NCI-H1930 (cell line): ENCODE measurements at places on chromosomes 12 and 14.

GRCh38 chr12:2332236-2332635 is 279.4 kb downstream of the CACNA1C start:
- DNase-seq = no peak

DNA sequence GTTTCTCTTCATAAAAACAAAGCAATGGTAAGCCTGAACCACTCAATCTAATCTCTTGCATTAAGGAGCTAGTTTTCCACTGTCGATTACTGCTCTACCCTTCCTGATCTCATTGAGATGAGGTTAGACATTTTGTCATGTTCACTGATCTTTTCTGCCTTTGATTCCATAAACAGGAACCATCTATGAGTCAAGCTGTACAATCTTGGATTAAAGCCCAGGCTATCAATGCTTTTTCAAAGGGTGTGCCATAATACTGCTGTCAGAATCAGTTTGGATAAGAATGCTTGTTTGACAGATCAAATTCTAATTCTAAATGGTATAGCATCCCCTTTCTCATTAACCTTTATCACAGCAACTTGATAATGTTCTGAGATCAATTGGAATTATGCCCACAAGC is 16.1 kb downstream of the GRIP1 start:
- DNase-seq = no peak

- DNase-seq = no peak
These were observed 56.6 kb downstream of the TTC9 start for GRCh38 chr14:70698288-70698687.

DNA sequence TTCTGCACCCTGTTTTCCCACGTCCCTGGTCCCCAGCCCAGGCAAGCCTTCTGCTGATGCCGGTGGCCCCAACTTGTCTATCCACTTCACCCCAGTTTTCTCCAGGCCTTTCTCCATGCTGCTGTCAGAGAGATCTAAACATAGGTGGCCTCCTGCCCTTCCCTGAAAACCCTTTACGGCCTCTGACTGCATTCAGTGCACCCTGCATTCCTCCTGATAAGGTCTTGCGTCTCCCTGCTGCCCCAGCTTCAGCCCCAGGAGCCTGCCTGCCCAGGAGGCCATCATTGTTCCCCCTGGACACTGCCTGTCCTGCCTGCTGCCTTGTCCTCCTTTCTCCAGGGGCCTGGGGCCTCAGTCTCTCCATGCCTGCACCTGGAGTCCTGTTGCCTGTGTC is 29.8 kb downstream of the TRAF3 start:
- DNase-seq = no peak

GRCh38 chr12:52037248-52037861 is 13.9 kb upstream of the NR4A1 start:
- no peak for DNase-seq
